Stimulated activated CD4-positive, alpha-beta T cell treated with anti-CD3 and anti-CD28 coated beads, Interleukin-1b, Interleukin-23, amount 100 ng/mL, for 48 hours (primary cell): ENCODE measurements at places on chromosomes 6 and 20.

DNA sequence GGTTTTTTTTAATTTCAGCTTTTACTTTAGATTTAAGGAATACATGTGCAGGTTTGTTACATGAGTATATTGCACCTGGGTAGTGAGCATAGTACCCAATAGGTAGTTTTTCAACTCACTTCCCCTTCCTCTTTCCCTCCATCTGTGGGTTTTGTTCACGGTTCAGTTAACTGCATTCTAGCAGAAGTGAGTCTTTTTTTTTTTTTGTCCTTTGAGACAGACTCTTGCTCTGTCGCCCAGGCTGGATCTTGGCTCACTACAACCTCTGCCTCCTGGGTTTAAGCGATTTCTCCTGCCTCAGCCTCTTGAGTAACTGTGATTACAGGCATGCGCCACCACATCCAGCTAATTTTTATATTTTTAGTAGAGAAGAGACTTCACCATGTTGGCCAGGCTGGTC lies 8.7 kb downstream of the UBR2 start:
- no peak for DNase-seq

GRCh38 chr6:116359835-116360234 lies 10.9 kb upstream of the DSE start:
- DNase-seq = no peak

DNA sequence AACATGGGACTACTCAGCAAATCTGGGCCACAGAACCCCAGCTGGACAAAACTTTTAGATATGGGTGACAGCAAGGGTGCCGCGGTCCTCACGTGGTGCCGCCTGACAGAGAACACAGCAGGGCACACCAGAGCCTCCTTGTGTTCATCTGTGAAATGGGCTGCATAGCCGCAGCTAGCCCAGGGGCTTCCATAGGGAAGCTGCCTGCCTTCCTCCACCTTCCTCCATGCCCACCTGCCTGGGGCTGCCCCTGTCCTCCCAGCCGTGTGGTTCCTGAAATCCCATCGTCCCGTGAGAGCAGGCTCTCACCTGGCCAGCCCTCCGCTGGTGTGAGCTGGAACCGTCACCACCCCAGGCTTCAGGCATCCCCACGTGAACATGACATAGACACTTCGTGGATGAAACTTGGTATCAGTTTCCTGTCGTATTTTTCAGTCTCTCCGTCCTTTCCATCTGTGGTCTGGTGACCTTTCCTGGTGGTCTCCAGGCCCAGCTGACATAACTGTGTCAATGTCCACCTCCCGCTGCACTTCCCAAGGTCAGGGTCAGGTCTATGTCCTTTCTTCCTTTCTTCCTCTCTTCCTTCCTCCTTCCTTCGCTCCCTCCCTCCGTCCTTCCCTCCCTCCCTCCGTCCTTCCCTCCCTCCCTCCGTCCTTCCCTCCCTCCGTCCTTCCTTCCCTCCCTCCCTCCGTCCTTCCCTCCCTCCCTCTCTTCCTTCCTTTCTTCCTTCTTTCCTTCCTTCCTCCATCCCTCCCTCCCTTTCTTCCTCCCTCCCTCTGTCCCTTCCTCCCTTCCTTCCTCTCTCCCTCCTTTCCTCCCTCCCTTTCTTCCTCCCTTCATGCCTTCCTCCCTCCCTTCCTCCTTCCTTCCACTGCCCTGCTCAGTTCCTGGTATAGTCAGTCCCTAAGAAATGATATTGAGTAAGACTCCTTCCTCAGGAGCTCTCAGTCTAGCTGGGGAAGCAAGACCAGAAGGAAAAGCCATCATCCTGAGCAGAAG lies 78.8 kb downstream of the GRM4 start:
- DNase-seq = no peak

- DNase-seq = no peak
Observed at GRCh38 chr6:168049277-168049676, 29.7 kb downstream of the FRMD1 start.
